ENCODE measurements at places on chromosomes 4 and X.

GRCh38 chr4:10730590-10730989 is 46.0 kb upstream of the CLNK start:
- H3K36me3 ChIP-seq: peaks cover 7% of the 10 kb centered on the region
- peak overlapping the region; percentile 84 for H3K27ac ChIP-seq
- DNase-seq: no peak
- H3K4me1 ChIP-seq: peaks cover 69% of the 10 kb centered on the region

- peak within 1 kb of the TSS; percentile 86 for H3K4me3 ChIP-seq
- no peaks in the 10 kb centered on the region for H3K36me3 ChIP-seq
- no peaks in the 10 kb centered on the region for H3K27me3 ChIP-seq
- H3K4me1 ChIP-seq: peaks cover 5% of the 10 kb centered on the region
- DNase-seq: peak; percentile 60
- H3K27ac ChIP-seq: peak within 1 kb of the TSS; percentile 82
Observed at GRCh38 chrX:51332188-51332942, at the start of gene NUDT10. Gene NUDT10 (plus strand): TSS chrX:51332822. CDS start chrX:51332966, 144 bp downstream.

- no peaks in the 10 kb centered on the region for H3K27me3 ChIP-seq
- H3K27ac ChIP-seq: no peak overlapping the region
- H3K36me3 ChIP-seq: no peaks in the 10 kb centered on the region
- H3K4me1 ChIP-seq: no peaks in the 10 kb centered on the region
- no peak for DNase-seq
Observed at GRCh38 chrX:137366018-137366633, 199.8 kb upstream of the ZIC3 start.

- peaks cover 20% of the 10 kb centered on the region for H3K36me3 ChIP-seq
- no peaks in the 10 kb centered on the region for H3K4me1 ChIP-seq
- no peak for DNase-seq
- H3K4me3 ChIP-seq: no peak overlapping the region
Observed at GRCh38 chr4:52870225-52870624, 8.1 kb downstream of the RASL11B start.

DNA sequence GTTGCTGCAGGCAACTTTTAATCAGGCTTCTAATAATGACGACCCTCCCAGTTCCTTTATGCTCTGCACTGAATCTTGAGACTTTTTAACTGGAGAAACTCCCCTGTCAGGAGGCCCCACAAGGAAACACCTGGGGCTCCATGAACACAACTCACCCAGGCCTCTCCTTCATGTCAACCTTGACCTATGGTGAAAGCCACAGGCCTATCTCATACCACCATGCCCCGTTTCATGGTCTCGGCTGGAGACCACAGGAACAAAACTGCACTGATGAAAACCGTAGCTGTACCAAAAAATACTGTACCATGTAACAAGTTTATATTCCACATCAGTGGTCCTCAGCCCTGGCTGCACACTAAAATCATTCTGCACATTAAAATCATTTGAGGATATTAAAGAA is 57.0 kb downstream of the ZNF827 start:
- no peak overlapping the region for H3K27ac ChIP-seq
- peaks cover 47% of the 10 kb centered on the region for H3K36me3 ChIP-seq
- no peak overlapping the region for H3K4me3 ChIP-seq
- H3K4me1 ChIP-seq: peaks cover 42% of the 10 kb centered on the region
- no peaks in the 10 kb centered on the region for H3K27me3 ChIP-seq

GRCh38 chr4:37976991-37977470 is 16.8 kb downstream of the PTTG2 start:
- peaks cover 33% of the 10 kb centered on the region for H3K4me1 ChIP-seq
- no peaks in the 10 kb centered on the region for H3K27me3 ChIP-seq
- DNase-seq: peak; percentile 85
- H3K36me3 ChIP-seq: no peaks in the 10 kb centered on the region

GRCh38 chrX:30935985-30936384 is 46.9 kb upstream of the TAB3 start:
- no peaks in the 10 kb centered on the region for H3K36me3 ChIP-seq
- H3K4me3 ChIP-seq: no peak overlapping the region
- H3K4me1 ChIP-seq: peaks cover 2% of the 10 kb centered on the region
- no peak for DNase-seq
- no peak overlapping the region for H3K27ac ChIP-seq

GRCh38 chrX:136975684-136976470 is 57.9 kb downstream of the GPR101 start:
- H3K4me3 ChIP-seq: no peak overlapping the region
- no peak for DNase-seq
- peaks cover 4% of the 10 kb centered on the region for H3K36me3 ChIP-seq
- no peaks in the 10 kb centered on the region for H3K27me3 ChIP-seq
- H3K27ac ChIP-seq: no peak overlapping the region
- H3K4me1 ChIP-seq: no peaks in the 10 kb centered on the region

All from activated naive CD8-positive, alpha-beta T cell treated with anti-CD3 and anti-CD28 coated beads for 36 hours (primary cell).